ENCODE measurements at places on chromosomes 3 and 15. TPM values are rescaled to one million over a fixed set of nuclear protein-coding genes. Genes with fewer than 3 reads are reported as not detected.

The ERICH6 gene
- not detected for total RNA-seq

The TPRG1 gene
- 1.2 TPM for total RNA-seq

DNA sequence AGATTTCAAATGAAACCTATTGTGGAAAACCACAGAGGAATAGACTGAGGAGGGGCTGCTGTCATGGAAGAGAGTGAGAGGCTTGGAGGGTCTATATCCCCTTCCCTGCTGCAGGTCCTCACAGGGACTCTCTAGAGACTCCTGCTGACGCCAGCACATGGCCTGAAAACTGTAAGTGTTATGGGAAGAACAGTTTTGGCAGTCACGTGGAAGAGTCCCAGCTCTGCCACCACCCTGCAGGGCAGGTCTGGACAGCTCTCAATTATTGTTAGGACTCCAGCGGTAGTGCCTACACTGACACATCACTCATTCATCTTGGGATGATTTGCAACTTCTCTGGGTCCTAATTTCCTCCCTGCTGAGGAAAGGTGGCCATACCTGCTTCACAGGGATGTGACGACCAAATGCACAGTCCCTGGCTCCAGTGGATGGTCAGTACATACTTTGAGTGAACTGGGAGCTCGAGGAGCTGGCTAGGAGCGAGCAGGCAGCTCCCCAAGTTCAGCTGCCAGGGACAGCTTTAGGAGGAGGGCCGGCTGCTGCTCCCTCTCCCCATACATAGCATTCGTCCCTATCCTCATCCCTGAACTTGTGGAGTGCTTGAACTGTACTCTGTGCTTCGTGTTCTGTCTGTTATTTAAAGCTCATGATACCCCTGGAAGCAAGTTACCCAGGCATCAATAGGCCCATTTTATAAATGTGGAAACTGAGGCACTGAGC lies 49.2 kb downstream of the CTXND1 start:
- peaks cover 31% of the 10 kb centered on the region for H3K27me3 ChIP-seq
- no peak overlapping the region for H3K4me3 ChIP-seq
- peak; percentile 45 for DNase-seq
- H3K4me1 ChIP-seq = no peaks in the 10 kb centered on the region

DNA sequence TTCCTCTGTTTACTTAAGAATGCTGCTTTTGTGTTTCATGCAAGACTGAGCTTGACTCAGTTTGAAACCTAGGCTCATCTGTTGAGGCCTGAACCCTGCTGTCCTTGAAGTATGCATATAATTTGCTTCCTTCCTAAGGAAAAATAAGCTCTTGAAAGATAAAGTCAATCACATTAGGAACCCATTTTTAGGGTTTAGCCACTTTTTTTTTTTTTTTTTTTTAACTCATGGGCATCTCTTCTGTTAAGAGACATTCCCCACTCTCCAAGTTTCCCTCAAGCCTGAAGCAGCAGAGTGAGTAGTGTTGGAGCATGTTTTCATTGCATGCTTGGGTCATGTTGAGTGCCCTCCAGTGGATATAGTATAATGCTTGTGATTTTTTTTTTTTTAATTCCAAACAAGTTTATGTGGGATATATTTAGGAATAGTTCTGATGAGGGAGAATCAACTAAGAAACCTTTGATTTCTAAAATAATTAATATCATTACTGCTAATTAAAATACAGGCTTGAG lies 3.6 kb downstream of the CTNNB1 start:
- H3K4me1 ChIP-seq = peaks cover 27% of the 10 kb centered on the region
- peak; percentile 70 for DNase-seq
- no peak overlapping the region for H3K27ac ChIP-seq
- peak overlapping the region; percentile 90 for H3K4me3 ChIP-seq

- H3K4me1 ChIP-seq = peaks cover 20% of the 10 kb centered on the region
- no peaks in the 10 kb centered on the region for H3K27me3 ChIP-seq
- H3K36me3 ChIP-seq = no peaks in the 10 kb centered on the region
- H3K27ac ChIP-seq = no peak overlapping the region
- DNase-seq = no peak
Measured at GRCh38 chr3:128338536-128339330, 128.0 kb downstream of the DNAJB8 start.

DNA sequence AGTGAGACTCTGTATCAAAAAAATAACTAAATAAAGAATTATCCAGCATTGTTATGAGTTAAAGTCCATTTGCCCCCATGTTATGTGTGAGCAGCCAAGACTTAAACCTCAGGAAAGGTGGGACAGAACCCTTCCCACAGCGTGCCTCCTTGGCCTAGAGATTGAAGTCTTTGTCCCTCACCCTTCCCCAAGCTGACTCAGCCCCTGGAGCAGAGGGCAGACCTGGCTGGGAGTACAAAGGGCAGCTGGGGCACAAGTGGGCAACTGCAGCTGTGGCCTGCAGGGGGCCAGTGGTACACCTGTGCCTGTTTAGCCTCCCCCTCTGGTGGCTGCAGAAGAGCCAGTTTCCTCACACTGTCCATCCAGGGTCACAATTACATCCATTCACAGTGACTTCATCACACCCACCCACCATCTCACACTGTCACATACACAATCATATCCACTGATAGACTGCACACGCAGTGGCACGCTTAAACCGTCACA lies 940 bp upstream of the ACY1 start:
- peak overlapping the region; percentile 79 for H3K27ac ChIP-seq
- H3K36me3 ChIP-seq = no peaks in the 10 kb centered on the region
- peak; percentile 75 for DNase-seq
- no peaks in the 10 kb centered on the region for H3K27me3 ChIP-seq
- peaks cover 20% of the 10 kb centered on the region for H3K4me1 ChIP-seq

The SERPINI2 gene
- total RNA-seq = not detected

- H3K4me3 ChIP-seq = no peak overlapping the region
- H3K36me3 ChIP-seq = no peaks in the 10 kb centered on the region
- H3K27ac ChIP-seq = no peak overlapping the region
- no peaks in the 10 kb centered on the region for H3K27me3 ChIP-seq
- no peak for DNase-seq
Measured at GRCh38 chr15:47746516-47746915, 29.2 kb downstream of the SEMA6D start.

The NR1I2 gene
- 0.04 TPM for total RNA-seq

- no peak overlapping the region for H3K4me3 ChIP-seq
- no peaks in the 10 kb centered on the region for H3K27me3 ChIP-seq
- no peaks in the 10 kb centered on the region for H3K36me3 ChIP-seq
- DNase-seq = no peak
Measured at GRCh38 chr3:129404130-129404529, 24.3 kb downstream of the EFCAB12 start.

GRCh38 chr3:171895291-171895690 lies 52.1 kb downstream of the TMEM212 start:
- H3K27me3 ChIP-seq = peaks cover 5% of the 10 kb centered on the region
- H3K36me3 ChIP-seq = no peaks in the 10 kb centered on the region
- no peak for DNase-seq
- H3K4me1 ChIP-seq = no peaks in the 10 kb centered on the region
- no peak overlapping the region for H3K4me3 ChIP-seq

- H3K36me3 ChIP-seq = peaks cover 81% of the 10 kb centered on the region
- no peaks in the 10 kb centered on the region for H3K4me1 ChIP-seq
- no peaks in the 10 kb centered on the region for H3K27me3 ChIP-seq
- H3K27ac ChIP-seq = no peak overlapping the region
Measured at GRCh38 chr15:79918278-79918677, 21.5 kb upstream of the MTHFS start.

- H3K36me3 ChIP-seq = no peaks in the 10 kb centered on the region
- no peak overlapping the region for H3K4me3 ChIP-seq
- no peak for DNase-seq
- H3K27ac ChIP-seq = no peak overlapping the region
- no peaks in the 10 kb centered on the region for H3K4me1 ChIP-seq
- H3K27me3 ChIP-seq = peaks cover 74% of the 10 kb centered on the region
Measured at GRCh38 chr15:98296653-98297052, 336.1 kb downstream of the ARRDC4 start.

- no peaks in the 10 kb centered on the region for H3K27me3 ChIP-seq
- DNase-seq = peak; percentile 83
- peak within 1 kb of the TSS; percentile 90 for H3K4me3 ChIP-seq
Measured at GRCh38 chr15:56918046-56918938, at the start of gene TCF12. Gene TCF12, plus strand, starts transcription at chr15:56918644. Its CDS starts 1,270 bp downstream, at chr15:56919914.

The TTLL13 gene
- total RNA-seq = not detected

The CORO2B gene
- total RNA-seq = 0.66 TPM

DNA sequence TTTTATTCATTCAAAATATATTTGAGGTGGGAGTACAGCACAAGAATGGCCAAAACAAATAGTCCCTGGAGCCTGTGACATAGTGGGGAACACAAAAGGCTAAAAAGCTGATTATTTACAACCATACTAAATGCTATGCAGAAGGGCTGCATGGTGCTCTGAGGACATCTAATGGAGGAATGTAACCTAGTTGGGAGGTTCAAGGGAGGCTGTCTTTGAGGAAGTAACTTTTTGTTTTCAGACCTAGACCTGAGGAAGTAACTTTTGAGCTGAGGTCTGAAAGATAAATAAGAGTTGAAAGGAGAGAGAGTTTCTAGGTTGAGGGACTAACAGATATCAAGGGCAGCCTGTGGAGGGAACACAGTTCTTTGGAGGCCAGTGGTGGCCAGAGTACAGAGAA lies 34.8 kb upstream of the RASA2 start:
- no peak overlapping the region for H3K4me3 ChIP-seq
- peak; percentile 52 for DNase-seq
- H3K36me3 ChIP-seq = no peaks in the 10 kb centered on the region
- no peaks in the 10 kb centered on the region for H3K27me3 ChIP-seq
- H3K27ac ChIP-seq = no peak overlapping the region
- peaks cover 20% of the 10 kb centered on the region for H3K4me1 ChIP-seq

DNA sequence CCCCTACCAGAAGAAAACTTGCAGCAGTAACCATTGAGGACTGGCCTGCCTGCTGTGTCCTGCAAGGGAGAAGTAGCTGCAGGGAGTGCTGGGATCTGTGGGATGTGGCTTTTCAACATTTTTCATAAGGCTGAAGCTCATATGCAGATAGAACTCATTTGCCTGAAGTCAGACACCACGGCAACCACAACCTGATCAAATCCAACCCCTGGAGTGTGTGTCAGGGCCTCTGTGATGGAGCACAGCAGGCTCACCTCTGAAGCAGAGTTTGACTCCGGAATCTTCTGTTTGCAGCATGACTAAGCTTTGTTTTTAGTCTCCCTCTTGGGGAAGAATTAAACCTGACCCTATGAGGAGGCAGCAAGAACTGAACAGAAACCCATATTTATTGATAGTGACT lies 508.7 kb downstream of the AGBL1 start:
- H3K27ac ChIP-seq = no peak overlapping the region
- H3K4me3 ChIP-seq = no peak overlapping the region
- H3K27me3 ChIP-seq = no peaks in the 10 kb centered on the region
- no peaks in the 10 kb centered on the region for H3K4me1 ChIP-seq
- no peak for DNase-seq

GRCh38 chr3:143478115-143478693 lies 358.6 kb downstream of the CHST2 start:
- H3K4me1 ChIP-seq = no peaks in the 10 kb centered on the region
- H3K4me3 ChIP-seq = no peak overlapping the region
- H3K36me3 ChIP-seq = no peaks in the 10 kb centered on the region
- DNase-seq = no peak
- H3K27me3 ChIP-seq = no peaks in the 10 kb centered on the region

The NME9 gene
- not detected for total RNA-seq

All from PC-3 (cell line).